Skeletal muscle cell (primary cell): ENCODE measurements at places on chromosomes 4 and X.
A peak's percentile ranks its signal among the peaks of the same experiment; 100 is the strongest.

DNA sequence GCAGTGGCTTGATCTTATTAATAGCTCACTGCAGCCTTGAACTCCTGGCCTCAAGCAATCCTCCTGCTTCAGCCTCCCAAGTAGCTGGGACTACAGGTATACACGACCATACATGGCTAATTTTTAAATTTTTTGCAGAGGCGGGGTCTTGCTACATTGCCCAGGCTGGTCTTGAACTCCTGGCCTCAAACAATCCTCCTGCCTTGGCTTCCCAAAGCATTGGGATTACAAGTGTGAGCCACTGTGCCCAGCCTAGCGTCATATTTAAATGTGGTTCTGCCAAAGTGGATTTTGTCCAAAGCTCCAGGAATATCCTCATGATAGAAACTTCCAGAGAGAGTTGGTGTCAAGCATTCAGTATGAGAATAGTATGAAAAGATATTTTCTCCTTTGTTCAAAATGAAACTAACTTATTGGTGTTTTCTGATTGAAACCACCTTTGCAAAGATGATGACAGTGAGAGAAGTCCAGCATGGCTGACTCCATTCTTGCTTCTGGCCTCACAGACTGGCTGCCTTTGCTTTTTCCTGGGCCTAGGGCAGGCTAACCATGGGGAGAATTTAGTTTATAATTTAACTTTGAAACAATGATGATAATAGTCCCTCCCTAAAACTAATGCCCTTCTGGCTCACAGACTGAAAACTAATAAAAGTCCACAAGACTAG, 129.0 kb downstream of the C4orf51 start:
- DNase-seq: no peak

GRCh38 chrX:46547857-46548256, 2.6 kb upstream of the ZNF674 start:
- peak; percentile 36 for DNase-seq

DNA sequence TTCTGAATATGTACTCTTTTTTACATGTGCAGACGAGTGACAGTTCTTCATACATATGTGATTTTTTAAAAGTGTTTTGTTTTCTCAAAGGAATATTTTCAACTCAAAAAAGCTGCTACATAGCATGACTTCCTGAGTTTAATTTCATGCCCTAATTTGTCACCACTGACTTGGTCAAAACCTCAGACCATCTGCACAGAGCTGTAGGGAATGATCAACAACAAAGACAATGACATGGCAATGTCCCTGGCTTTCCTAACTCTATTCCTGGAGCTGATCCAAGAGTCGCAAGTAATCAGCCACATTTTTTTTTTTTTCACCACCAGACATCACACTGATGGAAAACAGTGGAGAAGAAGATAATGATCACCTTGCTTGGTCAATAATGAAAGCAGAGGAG, 97.7 kb downstream of the TMA16 start:
- DNase-seq: no peak

DNA sequence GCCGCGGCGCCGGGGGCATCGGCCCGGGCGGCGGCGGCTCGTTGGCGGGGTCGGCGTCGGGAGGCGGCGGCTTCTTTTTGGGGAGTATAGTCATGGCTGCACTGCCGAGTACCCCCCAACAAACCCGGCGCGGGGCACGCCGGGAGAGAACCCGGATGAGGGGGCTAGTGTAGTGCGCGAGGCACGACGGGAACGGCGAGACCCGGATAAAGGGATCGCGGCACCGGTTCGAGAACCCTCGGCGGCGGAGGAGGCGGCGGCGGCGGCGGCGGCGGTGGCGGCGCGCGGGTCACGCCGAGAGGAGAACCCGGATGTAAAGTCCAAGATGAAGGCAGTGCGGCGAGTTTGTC, at the start of gene OTUD5:
TSS of gene OTUD5 (minus strand) at position 131 of the 350 bp plus-strand sequence. CDS start at position 94, 37 bp downstream.
- no peak for DNase-seq

DNA sequence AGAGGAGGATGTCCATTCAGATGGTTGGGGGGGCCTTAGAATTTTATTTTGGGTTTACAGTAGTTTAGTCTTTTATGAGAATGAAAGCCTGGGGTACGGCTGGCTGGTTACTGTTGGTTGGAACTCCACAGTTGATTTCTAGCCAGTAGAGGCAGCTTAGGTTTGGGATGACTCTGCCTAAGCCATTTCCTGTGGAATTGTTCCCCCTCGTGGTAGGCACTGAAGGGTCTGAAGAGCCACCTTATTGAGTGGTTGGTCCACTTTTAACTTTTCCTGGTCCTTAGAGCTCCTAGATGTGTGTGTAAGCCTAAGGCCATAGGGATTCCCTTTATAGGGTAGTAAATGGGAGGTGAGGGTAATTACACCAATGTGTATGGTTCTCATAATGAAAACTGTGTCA, 19.7 kb downstream of the SPIN3 start:
- DNase-seq: no peak

- DNase-seq: no peak
Measured at GRCh38 chrX:6311540-6311939, 82.9 kb upstream of the NLGN4X start.

DNA sequence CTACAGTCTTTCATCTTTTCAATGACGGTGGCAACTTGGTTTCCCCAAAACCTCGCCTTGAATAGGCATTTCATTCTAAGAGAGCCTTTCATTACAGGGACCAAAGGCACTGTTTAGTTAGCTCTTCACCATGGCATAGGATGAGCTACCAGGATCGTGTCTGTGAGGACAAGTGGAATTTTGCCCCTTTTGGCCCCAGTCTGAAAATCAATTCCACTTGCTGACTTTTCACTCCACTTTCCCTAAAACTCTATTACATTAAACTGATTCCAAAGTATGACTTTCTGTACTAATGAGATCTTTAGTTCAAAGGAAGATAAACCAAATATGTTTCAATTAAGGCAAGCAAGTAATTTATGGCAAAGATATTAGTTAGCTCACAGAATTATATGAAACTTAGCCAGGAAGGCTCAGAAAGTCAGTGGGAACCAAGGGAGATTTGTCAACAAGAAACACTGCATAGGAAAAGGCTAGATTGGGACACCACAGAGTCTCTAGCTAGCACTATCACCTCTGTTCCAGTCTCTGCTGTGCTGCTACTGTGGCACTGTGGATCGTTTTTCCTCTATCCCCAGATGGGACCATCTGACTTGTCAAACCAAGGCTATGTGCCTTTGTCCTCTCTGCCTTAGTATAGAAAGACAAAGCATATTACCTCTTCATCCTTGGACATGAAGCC, 145.6 kb downstream of the SLC7A11 start:
- no peak for DNase-seq

DNA sequence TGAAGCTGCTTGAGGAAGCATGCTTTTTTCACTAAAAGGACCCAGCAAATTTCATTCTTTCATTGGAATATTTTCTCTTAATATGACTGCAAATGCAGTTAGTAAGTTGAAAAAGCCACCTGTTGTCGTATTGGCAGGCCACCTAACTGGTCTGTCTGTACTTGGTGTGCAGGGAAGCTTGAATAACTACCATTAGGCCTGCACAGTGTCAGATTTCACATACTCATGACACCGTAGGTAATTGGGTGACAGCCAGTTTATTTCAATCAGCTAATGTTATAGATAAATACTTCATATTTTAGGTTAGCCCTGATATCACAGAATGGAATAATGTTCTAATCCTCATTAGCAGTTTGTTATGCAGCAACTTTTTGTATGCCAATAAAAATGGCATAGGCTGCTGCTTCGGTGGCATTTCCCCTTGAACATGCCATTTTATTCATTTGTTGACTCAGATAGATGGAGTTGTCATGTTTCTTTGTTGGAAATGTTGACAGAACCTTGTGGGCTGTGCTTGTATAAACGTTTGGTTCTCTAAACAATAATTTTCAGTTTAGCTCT, 173.7 kb downstream of the RPA4 start:
- DNase-seq: no peak

GRCh38 chr4:73450398-73451004, 14.5 kb downstream of the AFP start:
- peak; percentile 72 for DNase-seq

DNA sequence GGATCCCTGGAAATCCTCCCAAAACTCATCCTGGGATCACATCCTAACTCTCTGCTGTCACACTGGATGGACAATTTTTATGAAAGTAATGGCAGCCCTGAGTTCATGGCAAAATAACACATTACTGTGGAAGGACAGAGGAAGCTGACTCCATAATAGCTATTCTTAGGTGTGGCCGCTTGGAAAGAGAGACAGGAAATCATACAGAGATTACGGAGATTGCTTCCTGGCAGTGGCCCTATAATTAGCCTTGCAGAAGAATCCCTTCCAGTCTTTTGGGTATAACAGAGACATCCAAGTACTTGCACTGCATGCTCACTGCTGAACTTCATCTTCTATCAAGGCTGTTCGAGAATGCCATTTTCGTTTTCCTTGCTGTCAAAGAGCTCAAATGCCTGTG, 133.1 kb upstream of the VCX start:
- DNase-seq: no peak

- no peak for DNase-seq
Measured at GRCh38 chr4:10077076-10077475, 39.5 kb downstream of the WDR1 start.

- no peak for DNase-seq
Measured at GRCh38 chr4:54146139-54146538, 46.2 kb downstream of the GSX2 start.

GRCh38 chr4:182978152-182978827, 61.1 kb upstream of the DCTD start:
- peak; percentile 28 for DNase-seq

- no peak for DNase-seq
Measured at GRCh38 chrX:130694983-130695382, 208.0 kb downstream of the ENOX2 start.

DNA sequence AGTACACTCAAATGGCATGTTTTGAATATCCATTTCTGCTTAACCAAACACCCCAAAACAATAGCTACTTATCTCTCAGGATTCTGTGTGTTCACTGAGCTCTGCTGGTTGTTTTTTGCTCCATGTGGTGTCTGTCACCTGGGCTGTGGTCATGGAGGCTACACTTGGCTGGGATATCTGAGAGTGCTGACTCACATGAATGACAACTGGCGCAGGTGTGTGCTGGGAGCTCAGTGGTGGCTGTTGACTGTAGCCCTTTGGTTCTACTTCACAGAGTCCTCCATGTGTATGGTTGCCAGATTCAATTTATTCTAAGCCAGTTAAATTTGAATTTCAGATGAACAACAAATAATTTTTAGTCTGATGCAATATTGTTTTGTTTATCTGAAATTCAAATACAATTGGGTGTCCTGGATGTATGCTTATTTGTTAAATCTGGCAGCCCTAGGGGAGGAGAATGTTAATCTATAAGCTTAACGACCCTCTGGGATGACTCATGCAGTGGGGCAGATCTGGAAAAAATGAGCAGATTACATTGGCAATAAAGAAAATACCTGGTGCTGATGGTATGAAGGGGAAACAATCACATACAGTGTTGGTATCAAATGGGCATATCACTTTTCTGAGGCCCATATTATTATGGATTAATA, 28.2 kb upstream of the TCEAL4 start:
- DNase-seq: no peak

GRCh38 chrX:81377329-81377728, 175.4 kb downstream of the SH3BGRL start:
- no peak for DNase-seq

GRCh38 chr4:83504503-83504902, 19.6 kb upstream of the ABRAXAS1 start:
- DNase-seq: no peak

- DNase-seq: no peak
Measured at GRCh38 chrX:9668537-9668936, 97.1 kb downstream of the GPR143 start.

- DNase-seq: no peak
Measured at GRCh38 chrX:148823986-148824385, 323.6 kb downstream of the AFF2 start.

DNA sequence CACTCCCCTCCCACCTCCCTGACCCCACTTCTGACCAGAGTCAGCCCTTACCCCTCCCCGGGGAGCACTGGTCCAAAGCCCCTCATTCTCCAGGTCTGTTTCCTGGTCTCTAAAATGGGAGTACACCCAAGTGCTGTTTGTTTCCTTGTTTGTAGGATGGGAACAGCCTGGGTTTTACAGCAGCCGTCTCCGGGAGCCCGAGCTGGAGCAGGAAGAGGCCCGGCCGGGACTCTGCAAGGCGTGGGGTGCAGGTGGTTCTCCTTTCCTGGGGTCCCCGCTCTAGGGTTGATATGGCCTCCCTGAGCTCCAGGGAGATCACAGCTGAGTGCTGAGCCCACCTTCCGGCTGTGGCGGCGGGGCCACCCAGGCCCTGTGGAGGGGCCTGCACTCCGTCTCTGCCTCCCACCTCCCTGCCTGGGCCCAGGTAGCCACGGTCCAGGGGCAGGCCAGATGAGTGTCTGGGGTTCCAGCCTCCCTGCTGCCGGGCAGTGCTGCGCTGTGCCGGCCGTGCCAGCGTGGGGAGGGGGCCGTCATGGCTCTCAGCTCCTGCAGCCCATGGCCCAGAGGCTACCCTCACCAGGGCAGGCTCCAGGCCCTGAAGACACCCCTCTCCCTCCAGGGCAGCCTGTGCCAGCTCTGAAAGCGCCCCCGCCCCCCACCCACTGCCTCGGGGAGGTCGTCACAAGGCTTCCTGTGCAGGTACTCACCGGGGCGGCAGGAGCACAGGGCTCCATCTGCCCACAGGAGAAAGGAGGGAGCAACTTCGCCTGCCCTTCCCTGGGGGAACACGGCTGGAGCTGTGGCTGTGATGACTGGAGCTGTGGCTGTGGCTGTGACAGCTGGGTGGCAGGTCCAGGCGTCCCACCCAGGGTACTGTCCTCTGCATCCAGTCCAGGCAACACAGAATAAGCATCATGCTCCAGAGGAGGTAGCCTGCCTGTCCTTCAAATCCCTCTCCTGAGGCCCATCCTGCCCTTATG, 98.8 kb downstream of the ADRA2C start:
- DNase-seq: no peak

- DNase-seq: no peak
Measured at GRCh38 chr4:40622913-40623312, 6.8 kb downstream of the RBM47 start.

GRCh38 chr4:124188595-124188994, 523.9 kb downstream of the ANKRD50 start:
- no peak for DNase-seq

GRCh38 chrX:13367950-13368349, 48.1 kb upstream of the ATXN3L start:
- DNase-seq: no peak

GRCh38 chr4:89175611-89176010, 64.3 kb downstream of the TIGD2 start:
- DNase-seq: no peak

DNA sequence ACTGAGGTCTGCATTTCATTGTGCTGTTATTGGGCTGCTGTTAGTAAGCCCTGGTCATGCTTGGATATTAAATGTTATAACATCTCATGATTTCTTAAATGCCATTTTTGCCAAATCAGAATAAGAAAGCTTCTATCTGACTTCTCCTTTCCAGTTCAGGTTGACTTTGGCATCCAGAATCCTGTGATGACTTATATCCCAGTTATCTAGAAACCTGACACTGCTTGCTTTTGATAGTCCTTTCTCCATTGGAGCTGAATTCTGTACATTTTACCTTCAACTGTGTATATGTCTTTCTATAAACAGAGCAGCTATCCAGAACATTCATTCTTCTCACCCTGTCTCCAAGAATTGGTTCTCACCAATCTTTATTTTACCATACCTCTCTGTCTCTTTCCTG, 257.7 kb upstream of the GNPDA2 start:
- no peak for DNase-seq

GRCh38 chr4:56445699-56446098, 9.6 kb downstream of the PAICS start:
- no peak for DNase-seq
